ENCODE measurements at places on chromosomes 2 and 18.

DNA sequence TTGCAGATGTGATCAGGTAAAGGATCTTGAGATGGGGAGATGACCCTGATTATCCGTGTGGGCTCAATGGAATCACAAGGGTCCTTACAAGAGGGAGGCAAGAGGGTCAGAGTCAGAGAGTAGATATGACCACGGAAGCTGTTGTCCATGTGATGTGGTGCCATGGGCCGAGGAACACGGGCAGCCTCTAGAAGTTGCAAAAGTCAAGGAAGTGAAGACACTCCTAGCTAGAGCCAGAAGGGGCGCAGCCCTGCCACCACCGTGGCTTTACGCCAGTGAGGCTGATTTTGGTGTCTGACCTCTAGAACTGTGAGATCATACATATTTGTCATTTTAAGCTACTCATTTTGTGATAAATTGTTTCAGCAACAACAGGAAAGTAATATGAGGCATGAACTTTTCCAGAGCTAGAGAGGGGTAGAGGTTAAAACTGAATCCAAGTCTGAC lies 114.4 kb downstream of the CAPN13 start:
- DNase-seq, result peak; percentile 53

DNA sequence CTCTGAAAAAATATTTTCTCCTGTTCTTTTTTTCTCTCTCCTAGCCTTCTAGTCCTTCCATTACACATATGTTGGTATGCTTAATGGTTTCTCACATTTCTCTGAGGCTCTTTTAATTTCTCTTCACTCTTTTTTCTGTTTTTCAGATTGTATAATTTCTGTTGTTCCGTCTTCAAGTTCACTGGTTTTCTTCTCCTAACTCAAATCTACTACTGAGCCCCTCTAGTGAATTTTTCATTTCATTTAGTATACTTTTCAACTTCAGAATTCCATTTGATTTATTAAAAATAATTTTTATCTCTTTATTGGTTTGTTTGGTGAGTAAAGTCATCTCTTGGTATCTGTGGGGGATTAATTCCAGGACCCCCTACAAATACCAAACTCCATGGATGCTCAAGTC lies 19.8 kb downstream of the C2orf49 start:
- no peak for DNase-seq

GRCh38 chr2:42598656-42599055 lies 30.2 kb downstream of the MTA3 start:
- no peak for DNase-seq

GRCh38 chr2:235002198-235003095 lies 50.6 kb downstream of the SH3BP4 start:
- no peak for DNase-seq

- DNase-seq, result no peak
Observed at GRCh38 chr2:218733171-218734021, 22.8 kb downstream of the TTLL4 start.

DNA sequence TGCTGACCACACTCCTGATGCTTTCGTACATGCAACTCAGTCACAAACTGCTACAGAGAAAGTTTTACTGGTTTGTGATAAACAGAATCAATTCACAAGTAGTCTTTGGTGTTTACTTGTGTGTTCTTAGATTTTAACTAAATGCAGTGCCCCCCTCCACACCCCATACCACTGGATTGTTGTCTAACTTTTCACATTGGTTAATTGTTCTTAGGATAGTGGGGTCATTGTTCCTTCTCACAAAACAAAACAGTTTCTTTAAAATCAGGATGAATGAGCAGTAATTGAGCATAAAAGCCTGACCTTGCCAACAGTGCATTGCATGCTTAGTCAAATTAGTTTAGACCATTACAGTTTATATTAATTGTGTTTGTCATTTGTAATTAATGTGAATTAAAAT lies 14.1 kb upstream of the PNPT1 start:
- DNase-seq, result no peak

DNA sequence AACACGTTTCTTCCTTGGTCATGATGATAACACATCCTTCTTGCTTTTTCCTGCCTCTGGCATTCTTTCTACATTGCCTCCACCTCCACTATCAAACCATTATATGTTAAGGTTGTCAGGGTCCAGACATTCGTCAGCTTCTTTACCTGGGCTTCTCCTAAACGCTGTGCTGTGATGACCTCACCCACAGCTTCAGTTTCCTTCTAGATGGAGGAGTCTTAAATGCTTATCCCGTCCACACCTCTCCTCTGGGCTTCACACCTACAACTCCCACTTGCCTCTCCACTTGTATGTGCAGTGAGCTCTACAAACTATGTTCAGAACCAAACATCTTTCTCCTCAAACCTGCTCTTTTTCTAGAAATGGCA lies 666 bp upstream of the STAT1 start:
- DNase-seq, result no peak

DNA sequence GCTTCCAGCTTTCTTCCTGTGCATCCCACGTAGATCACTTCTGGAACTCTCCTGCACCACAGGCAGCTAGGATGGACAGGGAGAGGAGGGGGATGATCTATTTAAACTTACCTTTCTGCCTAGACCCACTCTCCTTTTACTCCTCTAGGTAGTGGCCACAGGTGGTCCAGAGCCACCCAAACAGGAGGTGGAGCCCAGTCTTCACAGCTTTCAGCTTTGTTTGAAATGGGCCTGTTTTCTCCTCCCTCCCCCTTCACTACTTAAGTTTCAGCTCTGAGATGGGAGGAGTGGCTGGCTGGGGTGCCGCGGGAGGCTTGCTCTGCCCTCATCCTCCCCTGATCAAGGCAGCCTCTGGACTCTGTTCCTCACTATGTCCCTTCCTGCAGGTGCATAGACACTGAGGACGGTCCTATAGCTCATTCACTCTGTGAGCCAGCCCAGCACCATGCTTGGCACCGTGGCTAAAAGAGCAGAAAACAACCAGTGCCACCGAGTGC lies 12.6 kb upstream of the CELF4 start:
- no peak for DNase-seq

DNA sequence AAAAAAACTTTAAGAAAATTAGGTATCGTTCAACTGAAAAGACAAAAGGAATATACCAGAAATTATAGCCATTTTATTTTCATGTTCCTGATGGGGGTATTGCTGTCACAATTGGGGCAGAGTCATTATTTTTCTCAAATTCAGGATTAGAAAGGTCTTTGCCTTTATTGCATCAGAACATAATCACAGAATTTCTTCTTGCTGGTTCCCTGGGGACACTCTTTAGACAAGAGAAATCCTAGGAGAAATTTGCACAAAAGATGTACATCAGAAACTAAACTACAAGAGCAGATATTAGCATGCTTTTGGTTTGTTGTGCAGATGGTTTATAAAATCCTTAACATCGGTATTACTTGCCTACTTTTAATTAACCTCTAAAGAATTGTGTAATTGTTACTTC lies 103.2 kb downstream of the NCOA1 start:
- DNase-seq, result no peak

DNA sequence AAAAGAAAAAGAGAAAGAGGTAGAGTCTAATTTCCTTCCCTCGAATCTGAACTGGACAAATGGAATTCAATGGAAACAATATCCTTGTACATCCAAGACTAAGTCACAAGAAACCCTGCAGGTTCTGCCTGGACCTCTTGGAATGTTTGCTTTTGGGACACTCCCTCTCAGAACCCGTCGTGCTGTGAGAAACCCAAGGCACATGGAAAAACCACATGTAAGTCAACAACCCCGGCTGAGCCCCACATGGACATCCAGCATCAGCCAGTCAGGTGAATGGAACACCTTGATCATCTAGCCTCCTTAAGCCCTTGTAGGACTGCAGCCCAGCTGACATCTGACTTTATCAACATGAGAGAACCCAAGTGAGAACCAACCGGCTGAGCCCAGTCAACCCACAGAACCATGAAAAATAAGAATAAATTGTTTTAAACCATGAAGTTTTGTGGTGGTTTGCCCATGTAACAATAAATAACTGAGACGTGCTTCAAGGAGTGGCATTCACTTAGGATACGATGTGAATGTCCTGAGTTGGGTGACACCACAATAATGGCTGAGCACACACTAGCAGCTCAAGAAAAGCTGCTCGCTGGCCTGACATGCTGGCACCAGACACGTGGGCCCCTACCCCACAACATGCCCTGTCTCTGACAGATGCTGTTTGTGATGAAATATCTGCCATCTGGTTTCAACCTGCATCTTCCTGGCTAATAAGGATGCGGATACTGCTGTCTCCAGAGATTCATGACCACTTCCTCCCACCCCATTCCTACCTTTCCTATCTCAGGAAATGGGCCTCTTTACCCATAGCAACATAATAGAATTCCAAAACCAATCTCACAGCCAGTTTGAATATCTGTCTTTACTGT lies 28.8 kb downstream of the PKDCC start:
- no peak for DNase-seq

- DNase-seq, result no peak
Observed at GRCh38 chr2:240795454-240795853, 24.6 kb downstream of the KIF1A start.

GRCh38 chr2:230898016-230898712 lies 26.9 kb downstream of the GPR55 start:
- DNase-seq, result no peak

DNA sequence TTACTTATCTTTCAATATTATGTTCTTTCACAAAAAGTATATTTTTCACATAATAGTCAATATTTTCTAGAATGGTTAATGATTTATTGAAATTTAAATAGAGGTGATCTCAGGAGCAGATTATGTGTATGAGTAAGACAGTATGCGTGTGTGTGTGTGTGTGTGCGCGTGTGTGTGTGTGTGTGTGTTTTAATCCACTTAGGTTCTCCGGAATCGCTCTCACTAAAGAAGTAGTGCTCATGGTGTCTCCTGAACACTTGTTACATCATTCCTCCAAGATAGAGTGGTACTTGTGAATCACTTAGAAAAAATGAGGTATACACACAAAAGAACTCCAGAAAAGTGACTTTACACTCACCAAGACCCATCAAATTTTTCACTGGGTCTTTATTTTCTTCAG lies 91.0 kb upstream of the KCNH7 start:
- no peak for DNase-seq

GRCh38 chr18:11154368-11154989 lies 5.1 kb upstream of the PIEZO2 start:
- DNase-seq, result peak; percentile 83

- no peak for DNase-seq
Observed at GRCh38 chr2:177106212-177106611, 106.4 kb upstream of the HNRNPA3 start.

DNA sequence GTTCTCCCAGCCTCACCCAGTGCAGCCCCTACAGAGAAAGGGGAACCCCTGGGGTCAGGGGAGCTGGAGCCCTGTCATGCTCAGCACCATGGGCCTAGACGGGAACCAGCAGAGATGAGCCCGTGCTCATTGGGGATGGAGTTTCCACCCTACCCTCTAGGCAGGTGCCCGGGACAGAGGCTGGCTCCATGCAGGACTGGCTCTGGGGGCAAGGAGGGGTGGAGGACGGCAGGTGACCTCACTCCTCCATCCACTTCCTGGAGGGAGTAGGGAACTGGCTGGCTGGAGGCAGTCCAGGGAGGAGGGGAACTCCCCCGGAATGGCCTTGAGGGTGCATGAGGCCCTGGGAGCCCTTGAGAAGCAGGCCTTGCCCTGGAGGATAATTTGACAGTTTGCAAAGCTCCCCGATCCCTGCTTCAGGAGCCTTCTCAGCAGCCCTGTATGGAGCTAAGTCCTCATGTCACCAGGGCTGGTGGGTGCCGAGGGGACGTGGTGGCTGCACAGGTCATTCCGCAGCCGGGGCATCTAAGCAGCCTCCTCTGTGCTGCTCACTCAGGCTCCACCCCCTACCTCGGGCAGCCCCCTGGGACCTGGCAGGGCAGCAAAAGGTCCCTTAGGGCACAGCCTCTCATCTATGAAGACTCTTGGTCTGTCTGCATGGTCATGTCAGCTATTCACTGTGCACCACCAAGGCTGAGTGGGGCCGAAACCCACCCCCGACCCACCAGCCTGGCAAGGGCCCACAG lies 2.1 kb downstream of the NEURL3 start:
- peak; percentile 84 for DNase-seq

DNA sequence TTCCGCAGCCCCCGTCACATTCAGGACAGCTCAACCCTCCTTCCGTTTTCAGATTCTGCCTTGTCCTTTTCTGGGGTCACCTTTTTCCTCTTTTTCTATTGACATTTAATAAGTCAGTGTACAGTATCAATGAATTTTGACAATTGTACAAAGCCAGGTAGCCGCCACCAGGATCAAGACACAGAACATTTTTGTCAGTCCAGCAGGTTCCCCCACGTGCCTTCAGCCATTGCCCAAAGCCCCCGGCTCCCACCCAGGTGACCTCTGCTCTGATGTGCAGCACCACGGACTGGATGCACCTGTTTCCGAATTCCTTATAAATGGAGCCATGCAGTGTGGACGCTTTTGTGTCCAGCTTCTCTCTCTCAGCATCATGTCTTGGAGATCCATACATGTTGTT lies 30.0 kb downstream of the CROCC2 start:
- DNase-seq, result no peak

DNA sequence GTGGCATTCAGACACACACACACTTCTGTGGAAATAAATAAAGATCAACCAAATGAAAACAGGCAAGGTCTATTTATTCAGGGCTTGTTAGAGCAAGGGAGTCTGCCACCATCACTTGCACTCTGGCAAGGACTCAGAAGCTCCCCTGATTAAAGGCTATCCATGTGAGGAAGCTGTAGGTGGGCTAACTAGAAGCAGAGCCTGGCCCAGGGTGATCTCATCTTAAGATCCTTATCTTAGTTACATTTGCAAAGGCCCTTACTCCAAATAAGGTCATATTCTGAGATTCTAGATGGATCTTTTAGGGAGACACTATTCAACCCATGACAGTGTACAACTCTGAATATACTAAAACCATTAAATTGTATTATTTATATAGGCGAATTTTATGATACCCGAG lies 190.0 kb upstream of the SRD5A2 start:
- no peak for DNase-seq

GRCh38 chr18:3340015-3340681 lies 78.2 kb downstream of the MYL12B start:
- no peak for DNase-seq

Data from esophagus muscularis mucosa (tissue), 4 donors.